Dermis microvascular lymphatic vessel endothelial cell (primary cell): ENCODE measurements at places on chromosomes 13 and 19. TPM values are rescaled to one million over a fixed set of nuclear protein-coding genes. Genes with fewer than 3 reads are reported as not detected.

DNA sequence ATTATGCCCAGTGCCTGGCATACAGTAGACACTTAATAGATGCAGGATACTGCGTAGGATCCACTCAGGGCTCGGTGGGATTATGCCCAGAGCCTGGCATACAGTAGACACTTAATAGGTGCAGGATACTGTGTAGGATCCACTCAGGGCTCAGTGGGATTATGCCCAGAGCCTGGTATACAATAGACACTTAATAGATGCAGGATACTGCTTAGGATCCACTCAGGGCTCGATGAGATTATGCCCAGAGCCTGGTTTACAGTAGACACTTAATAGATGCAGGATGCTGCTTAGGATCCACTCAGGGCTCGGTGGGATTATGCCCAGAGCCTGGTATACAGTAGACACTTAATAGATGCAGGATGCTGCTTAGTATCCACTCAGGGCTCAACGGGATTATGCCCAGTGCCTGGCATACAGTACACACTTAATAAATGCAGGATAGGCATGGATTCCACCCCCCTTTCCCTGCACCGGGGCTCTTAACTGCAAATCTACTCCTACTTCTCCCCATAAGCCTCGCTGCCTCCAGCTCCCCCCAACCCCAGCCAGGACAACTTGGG is 24.9 kb downstream of the SMIM24 start:
- DNase-seq: no peak

GRCh38 chr13:110340812-110341444 is 33.8 kb downstream of the COL4A2 start:
- DNase-seq: peak; percentile 93

The KLK4 gene
- total RNA-seq: not detected in 2 replicates

DNA sequence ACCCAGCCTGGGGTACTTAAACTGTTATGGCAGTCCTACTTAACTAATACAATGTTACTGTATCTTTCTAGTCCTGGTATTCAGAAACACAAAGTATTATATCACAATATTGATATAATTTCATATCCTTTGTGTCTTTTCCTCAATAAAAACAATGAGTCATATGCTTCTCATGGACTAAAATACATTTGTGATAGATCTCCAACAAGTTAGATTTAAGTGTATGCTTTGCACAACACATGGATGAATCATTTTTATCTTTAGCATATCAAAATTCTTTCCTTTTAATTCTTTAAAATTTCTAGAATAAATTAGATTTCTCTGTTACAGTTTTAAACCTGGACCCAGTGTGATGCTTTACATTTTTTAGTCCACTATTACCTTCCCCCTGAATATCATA is 1357.8 kb upstream of the ATXN8OS start:
- DNase-seq: no peak

DNA sequence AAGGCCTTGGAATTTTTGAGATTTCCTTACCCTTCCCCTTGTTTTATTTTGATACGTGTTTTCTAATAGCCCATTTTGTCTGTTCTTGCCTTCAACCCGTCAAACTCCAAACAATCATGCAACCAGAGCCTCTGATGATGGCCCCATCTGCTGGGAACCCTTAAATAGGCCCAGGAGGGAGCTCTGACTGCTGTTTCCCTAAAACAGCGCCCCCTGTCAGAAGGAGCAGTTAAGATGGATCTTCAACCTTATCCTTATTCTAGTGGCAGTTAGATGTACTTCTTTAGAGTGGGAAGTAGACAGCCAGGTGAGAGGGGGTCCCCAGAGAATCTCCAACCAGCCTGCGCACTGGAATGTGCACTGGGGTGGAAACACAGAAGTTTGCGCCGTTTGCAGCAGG is 1031.0 kb upstream of the PCDH9 start:
- no peak for DNase-seq

The AMER2 gene
- not detected in 2 replicates for total RNA-seq

- no peak for DNase-seq
These were observed 8.9 kb downstream of the ATP7B start for GRCh38 chr13:52002361-52002760.

The SIGLEC6 gene
- total RNA-seq: not detected in 2 replicates

The URAD gene
- total RNA-seq: not detected in 2 replicates

DNA sequence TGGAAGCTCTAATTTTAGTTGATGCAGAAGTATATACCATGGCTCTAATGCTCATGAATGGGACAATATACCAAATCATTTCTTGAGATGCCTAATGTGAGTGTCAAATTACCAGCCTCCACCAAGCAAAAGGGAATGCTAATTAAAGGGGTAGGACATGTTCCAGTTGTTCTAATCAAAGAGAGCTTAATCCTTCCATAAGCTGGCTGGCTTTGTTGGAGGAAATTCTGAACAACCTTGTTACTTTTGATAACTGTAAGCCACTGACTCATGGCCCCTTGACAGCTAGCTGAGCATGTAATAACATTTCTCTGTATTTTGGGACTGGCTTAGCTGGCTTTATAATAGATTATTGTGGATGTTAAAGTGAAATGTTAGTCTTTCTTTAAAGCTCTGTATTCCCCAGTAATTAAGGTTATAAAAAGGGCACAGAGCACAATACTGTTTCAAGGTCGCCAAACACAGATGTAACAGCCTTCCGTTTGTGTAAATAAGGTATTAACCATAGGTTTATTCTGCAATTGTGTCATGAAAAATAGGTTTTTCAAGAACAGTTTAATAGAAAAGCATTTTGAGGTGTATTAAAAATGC is 1194.0 kb downstream of the PCDH9 start:
- DNase-seq: no peak

The FOXA3 gene
- 0.13 TPM in 1 of 2 replicates, not detected in the other for total RNA-seq

The LRRC25 gene
- total RNA-seq: not detected in 2 replicates

DNA sequence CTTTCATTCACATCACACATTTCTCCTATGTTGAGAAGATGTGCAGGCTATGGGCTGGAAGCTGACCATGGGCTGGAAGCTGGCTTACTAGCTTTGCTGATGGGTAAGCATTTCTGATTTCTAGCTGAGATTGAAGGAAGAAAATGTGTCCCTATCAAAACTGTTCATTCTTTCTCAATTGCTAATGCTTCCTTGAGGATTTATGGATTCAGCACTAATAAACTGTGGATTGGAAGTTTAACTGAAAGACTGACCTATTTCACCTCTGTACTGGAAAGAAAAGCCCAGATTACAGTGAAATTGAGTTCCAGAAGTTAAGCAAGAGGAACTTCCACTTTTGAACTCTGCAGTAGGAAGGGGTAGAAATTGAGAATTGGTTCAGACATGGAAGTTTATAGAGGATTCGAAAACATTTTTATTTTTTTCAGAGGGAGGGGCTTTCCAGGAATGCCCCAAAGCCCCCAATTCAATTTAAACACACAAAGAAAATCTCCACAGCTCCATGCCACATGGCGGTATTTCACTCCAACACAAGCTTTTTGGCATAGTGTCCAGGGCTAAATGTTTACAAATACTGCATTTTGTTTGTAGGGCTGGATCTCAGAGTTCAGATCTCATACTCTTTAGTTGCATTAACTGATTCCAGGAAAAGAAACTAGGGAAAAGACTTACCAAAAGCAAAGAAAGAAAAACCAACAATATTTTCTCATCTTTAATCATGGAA is 61.2 kb upstream of the ARGLU1 start:
- no peak for DNase-seq

DNA sequence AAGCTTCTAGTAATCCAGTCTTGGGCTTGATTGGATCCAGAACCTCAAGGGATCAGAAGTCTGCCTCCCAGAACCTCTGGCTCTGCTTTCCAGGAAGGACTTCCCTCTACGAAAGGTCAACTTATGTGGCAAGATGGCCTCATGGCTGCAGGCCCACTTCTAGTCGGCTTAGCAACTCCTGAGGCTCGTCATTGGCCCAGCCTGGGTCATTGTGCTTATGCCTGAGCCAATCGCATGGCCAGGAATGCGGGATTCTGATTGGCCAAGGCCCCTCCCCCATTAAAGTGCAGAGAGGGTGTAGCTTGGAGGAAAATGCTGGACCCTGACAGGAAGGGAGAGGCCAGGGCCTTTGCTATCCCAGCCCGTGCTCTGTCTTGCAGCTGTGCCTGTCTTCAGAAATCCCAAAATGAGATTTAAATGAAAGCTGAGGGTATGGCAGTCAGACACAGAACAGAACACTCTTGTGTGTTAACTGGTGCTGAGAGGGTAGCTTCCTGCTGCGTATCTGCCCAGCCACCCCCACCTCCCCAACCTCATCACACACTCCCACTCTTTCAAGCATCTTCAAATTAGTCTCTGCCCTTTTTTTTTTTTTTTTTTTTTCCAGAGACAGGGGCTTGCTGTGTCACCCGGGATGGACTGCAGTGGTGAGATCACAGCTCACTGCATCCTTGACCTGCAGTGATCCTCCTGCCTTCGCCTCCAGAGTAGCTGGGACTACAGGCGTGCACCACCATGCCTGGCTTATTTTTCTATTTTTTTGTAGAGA is 5.5 kb upstream of the CCNE1 start:
- DNase-seq: no peak

The ZNF486 gene
- total RNA-seq: 5.4 and 6.8 TPM in 2 replicates

The GIPC3 gene
- 0.77 and 1.4 TPM in 2 replicates for total RNA-seq

The CD37 gene
- total RNA-seq: not detected in 2 replicates

The PROZ gene
- not detected in 2 replicates for total RNA-seq

The OR7C1 gene
- not detected in 2 replicates for total RNA-seq

- DNase-seq: no peak
These were observed 579.4 kb upstream of the PRR20A start for GRCh38 chr13:56561327-56561726.

- DNase-seq: no peak
These were observed 595 bp downstream of the XAB2 start for GRCh38 chr19:7628589-7629311.

DNA sequence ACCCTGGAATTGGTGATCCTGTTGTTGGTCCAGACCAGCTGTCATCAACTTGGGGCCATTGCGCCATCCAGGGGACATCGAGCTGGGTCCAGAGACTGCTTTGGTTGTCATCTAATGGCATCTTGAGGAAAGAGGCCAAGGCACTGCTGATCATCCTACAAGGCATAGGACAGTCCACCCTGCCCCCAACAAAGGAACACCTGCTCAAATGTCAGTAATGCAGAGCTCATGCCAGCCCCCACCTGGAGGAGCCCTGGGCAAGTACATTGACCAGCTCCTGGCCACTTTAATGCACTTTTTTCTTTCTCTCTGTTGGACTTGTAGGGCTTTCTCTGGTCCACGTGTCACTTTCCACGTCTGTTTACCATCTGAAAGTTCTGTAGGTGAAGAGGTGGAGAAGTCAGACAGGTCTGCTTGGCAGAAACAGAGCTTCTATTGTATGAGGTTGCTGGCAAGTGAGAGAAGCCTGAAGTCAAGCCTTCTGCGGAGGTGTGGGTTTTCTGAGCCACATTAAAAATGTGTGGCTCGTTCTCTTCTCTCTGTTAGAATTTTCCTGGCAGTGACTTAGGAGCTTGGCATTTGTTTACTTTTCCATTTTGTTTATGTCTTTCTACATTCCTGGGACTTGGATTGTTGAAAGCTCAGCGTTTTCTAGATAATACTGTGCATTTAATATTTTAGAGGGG is 124.0 kb upstream of the RNF113B start:
- no peak for DNase-seq

The PLVAP gene
- total RNA-seq: 5.9 and 21.2 TPM in 2 replicates

DNA sequence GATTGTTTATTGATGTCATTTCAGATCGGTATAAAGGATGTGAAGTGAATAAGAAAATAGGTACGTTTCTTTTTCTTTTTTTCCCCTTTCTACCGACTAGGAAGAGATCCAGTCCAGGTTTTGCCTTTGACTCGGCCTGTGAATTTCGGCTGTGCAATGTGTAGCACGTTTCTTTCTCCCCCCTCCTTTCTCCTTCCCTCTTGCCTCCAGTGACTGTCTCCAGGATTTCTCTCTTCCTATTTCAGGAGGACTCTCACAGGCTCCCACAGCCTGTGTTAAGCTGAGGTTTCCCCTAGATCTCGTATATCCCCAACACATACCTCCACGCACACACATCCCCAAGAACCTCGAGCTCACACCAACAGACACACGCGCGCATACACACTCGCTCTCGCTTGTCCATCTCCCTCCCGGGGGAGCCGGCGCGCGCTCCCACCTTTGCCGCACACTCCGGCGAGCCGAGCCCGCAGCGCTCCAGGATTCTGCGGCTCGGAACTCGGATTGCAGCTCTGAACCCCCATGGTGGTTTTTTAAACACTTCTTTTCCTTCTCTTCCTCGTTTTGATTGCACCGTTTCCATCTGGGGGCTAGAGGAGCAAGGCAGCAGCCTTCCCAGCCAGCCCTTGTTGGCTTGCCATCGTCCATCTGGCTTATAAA is at the start of gene GPC6:
Gene GPC6 (plus strand): TSS at position 185 of the 657 bp plus-strand sequence.
- DNase-seq: no peak

The CCL25 gene
- not detected in 2 replicates for total RNA-seq

The C13orf46 gene
- 0.13 TPM in 2 replicates for total RNA-seq
